ENCODE measurements at places on chromosomes 3 and 15. TPM values are rescaled to one million over a fixed set of nuclear protein-coding genes. Genes with fewer than 3 reads are reported as not detected.

DNA sequence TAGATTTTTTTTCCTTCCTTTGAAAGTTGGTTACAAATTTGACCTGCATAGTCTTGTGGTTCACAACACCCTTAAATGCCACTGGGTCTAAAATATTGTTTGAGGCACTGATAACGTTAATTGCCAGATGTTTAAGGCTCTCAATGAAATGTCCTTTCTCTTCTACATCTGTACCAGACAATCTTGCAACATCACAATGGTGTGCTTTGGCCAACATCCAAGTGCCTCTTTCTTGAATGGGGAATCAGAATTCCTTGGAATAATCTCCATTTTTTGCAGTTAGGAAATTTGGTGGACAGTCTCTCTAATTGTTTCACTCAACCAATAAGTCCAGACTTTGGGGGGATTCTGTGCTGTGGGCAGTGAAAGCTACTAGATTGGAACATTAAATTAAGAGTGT is 26.0 kb upstream of the PEX5L start:
- no peaks in the 10 kb centered on the region for H3K36me3 ChIP-seq
- H3K27ac ChIP-seq = no peak overlapping the region
- no peaks in the 10 kb centered on the region for H3K27me3 ChIP-seq

IL16 gene
- total RNA-seq = 1.0 TPM

LHFPL4 gene
- not detected for total RNA-seq

DNA sequence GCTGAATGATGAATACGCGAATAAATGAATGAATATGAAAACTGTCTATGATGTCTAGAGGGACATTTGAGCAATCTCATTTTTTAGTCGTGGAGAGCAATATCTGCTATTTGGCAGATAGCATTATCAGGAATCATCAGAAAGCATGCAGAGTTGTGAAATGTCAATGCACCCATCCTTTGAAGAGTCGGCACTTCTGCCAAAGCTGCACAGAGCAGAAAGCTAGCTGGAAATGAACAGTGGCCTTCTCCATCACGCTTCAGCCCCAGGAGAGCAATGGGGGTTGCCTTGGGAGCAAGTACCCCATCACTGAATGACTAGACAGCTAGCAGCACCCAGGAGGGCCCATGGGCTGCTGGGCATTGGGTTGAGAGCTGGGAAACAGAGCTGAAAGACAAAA is 69.1 kb upstream of the PROK2 start:
- no peak for DNase-seq
- no peaks in the 10 kb centered on the region for H3K4me1 ChIP-seq

- no peak overlapping the region for H3K4me3 ChIP-seq
- H3K27me3 ChIP-seq = peaks cover 8% of the 10 kb centered on the region
- no peaks in the 10 kb centered on the region for H3K4me1 ChIP-seq
- no peak overlapping the region for H3K27ac ChIP-seq
- DNase-seq = no peak
Observed at GRCh38 chr15:51310064-51310463, 28.3 kb downstream of the CYP19A1 start.

ITIH1 gene
- 0.31 TPM for total RNA-seq

DNA sequence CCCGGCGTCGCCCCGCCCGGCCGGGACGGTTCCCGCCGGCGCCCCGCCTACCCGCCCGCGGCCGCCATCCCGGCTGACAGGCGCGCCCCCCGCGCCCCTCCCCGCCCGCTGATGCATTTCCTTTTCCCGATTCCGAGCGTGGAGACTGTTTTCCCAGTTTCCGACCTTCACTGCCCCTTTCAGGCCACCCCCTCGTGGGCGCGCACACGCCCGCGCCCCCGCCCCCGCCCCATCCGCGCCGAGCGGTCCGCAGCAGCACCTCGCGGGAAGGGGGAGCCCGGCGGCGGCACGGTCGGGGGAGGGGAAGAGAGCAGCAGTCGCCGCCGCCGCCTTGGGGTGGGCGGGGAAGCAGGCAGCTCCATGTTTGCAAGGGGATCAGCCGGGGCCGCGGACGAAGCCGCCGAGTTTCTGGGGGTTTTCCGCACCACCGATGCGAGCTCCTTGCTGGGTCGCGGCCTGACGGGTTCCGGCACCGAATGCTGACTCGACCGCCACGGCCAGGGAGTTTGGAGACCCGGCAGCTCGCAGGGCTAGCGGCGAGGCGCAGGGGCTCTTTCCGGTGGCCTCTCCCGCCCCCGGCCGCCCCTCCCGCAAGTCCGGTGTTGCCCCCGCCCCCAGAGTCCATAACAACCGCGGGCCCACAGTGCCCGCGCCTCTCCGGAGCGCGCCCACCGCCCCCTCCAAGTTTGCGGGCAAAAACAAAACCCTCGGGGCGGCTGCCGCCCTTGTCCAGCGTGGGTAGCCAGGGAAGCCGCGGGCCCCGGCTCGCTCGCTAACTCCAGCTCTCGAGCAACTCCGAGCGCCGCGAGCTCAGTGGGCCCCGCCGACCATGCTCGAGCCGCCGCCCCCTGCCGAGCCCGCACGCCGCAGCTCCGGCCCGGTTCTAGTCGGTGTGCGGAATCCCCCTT is 3.2 kb upstream of the SIN3A start:
- H3K27me3 ChIP-seq = no peaks in the 10 kb centered on the region
- H3K4me3 ChIP-seq = peak overlapping the region; percentile 95
- H3K27ac ChIP-seq = peak overlapping the region; percentile 91
- DNase-seq = no peak
- H3K4me1 ChIP-seq = peaks cover 10% of the 10 kb centered on the region
- H3K36me3 ChIP-seq = peaks cover 3% of the 10 kb centered on the region

RGMA gene
- total RNA-seq = 0.62 TPM

CCDC39 gene
- not detected for total RNA-seq

DNA sequence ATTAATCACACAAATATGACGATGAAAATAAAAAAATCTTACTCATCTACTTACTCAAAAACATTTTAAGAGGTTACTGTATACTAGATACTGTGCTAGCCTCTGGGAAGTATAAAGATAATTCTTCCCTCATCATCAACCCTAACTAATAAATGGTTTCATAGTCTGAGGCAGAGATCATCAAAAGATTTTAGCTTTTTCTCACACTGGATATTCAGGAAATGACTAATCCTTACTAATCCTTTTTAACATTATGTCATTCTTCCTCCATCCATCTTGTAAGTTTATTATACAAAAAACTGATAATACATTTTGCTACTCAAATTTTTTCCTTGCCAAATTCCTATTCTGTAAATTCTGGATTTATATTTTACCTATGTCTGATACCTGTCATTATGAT is 29.7 kb downstream of the ACAD11 start:
- no peak for DNase-seq
- no peaks in the 10 kb centered on the region for H3K36me3 ChIP-seq
- no peak overlapping the region for H3K4me3 ChIP-seq
- H3K4me1 ChIP-seq = no peaks in the 10 kb centered on the region

DHFR2 gene
- total RNA-seq = 2.7 TPM

GRCh38 chr15:70435369-70435768 is 328.0 kb downstream of the UACA start:
- no peaks in the 10 kb centered on the region for H3K27me3 ChIP-seq
- peak overlapping the region; percentile 65 for H3K27ac ChIP-seq
- H3K4me3 ChIP-seq = no peak overlapping the region
- peaks cover 18% of the 10 kb centered on the region for H3K4me1 ChIP-seq
- no peak for DNase-seq

PIK3CB gene
- total RNA-seq = 73.9 TPM

THPO gene
- total RNA-seq = not detected

DNA sequence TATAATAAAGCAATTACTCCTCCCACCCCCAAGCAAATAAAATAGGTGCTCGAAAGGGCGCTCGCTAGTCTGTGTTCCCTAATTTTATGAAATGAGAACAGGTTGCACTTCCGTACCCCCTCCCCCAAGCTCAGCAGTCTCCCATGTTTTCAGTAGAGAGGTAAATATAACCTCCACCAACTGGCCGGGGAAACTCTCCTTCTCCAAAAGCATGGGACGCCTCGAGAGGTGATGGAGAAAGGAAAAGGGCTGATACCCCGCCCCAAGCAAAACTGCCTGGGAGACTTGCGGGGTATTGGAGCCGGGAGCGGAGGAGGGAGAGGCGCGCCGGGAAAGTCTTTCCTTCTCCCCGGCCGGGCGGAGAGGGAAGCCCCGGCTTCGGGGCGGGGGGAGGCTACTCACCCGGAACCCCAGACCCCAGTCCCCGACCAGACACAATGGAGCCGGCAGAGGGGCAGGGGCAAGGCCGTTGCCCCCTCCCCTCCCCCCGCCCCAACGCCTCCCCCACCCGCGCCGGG is 605 bp downstream of the DCUN1D1 start:
- H3K4me3 ChIP-seq = peak overlapping the region; percentile 90
- H3K4me1 ChIP-seq = peaks cover 17% of the 10 kb centered on the region
- no peaks in the 10 kb centered on the region for H3K36me3 ChIP-seq
- H3K27ac ChIP-seq = peak overlapping the region; percentile 90
- no peaks in the 10 kb centered on the region for H3K27me3 ChIP-seq
- no peak for DNase-seq

C3orf38 gene
- total RNA-seq = 14.3 TPM

GRCh38 chr3:16207031-16207430 is 32.6 kb downstream of the GALNT15 start:
- no peak overlapping the region for H3K4me3 ChIP-seq
- no peak for DNase-seq
- no peaks in the 10 kb centered on the region for H3K4me1 ChIP-seq
- H3K27me3 ChIP-seq = no peaks in the 10 kb centered on the region
- H3K27ac ChIP-seq = no peak overlapping the region

DNA sequence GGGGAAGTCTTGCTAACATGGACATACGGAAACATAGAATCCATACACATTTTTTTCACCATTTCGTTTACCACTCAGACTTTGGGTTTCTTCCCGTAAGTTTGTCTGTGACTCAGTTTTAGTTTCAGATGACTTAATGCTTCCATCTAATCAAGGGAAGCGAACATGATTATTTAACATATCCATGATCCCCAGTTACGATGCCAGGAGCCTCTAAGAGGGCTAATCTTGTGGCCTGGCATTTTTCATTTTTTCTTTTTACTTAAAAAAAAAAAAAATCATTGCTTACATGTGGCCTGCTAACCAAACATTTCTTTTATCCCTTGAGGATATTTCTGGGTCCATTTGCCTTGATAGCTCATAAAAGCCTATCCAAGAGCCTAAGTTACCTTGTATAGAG is 20.2 kb upstream of the PLOD2 start:
- H3K27ac ChIP-seq = 0 out of 2 replicates have a peak overlapping the region, but pooled peaks have one; percentile 6
- H3K27me3 ChIP-seq = no peaks in the 10 kb centered on the region
- no peak for DNase-seq
- H3K4me1 ChIP-seq = peaks cover 4% of the 10 kb centered on the region
- H3K36me3 ChIP-seq = no peaks in the 10 kb centered on the region
- H3K4me3 ChIP-seq = no peak overlapping the region

DNA sequence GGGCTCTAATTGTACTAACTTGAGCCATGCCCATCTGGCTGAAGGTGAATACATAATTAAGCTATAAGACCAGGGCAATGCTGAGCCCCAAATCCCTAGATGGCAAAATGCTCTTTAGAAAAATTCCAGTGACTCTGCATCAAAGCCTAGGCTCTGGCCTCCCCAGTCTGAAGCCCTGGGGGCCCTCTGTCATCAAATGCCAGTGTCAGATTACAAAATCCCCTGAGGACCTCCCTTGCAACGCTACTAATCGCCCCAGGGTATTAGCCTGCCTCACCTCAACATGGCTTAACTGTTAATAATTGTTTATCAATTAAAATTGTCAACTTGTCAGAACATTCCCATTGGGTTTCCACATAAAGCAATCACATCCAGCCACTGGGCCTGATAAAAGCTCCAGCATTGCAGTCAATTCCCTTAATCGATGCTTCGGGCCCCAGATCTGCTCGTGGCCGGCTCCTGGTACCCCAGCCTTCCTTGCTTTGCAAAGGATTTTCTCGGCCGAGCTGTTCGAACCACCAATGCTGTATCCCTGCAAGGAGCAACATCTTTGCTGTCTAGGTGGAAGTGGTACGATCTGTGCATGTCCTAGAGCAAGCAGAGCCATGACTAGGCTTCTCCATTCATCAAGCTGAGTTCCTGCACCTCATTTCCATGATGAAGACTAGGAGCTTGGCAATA is 151.7 kb downstream of the MEGF11 start:
- H3K4me1 ChIP-seq = no peaks in the 10 kb centered on the region
- DNase-seq = no peak
- no peaks in the 10 kb centered on the region for H3K36me3 ChIP-seq
- H3K4me3 ChIP-seq = no peak overlapping the region
- H3K27me3 ChIP-seq = no peaks in the 10 kb centered on the region

DNA sequence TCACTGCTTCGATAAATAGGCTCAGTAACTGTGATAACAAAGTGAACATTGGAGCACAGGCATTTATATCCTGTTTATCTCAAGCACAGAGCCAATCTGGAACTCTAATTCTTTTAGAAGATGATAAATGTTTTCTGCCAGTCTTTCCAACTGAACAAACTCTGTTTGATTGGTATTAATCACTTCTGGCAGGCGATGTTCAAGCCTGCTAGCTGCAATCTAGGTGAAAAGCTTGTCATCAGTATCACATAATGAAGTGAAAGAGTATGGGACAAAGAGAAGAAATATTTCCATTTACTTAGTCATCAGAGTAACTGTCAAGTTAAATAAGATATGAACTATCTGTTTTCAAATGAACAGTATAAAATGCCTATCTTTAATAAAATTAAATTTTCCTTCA is 577.3 kb downstream of the VGLL3 start:
- no peak for DNase-seq
- H3K27me3 ChIP-seq = no peaks in the 10 kb centered on the region
- H3K36me3 ChIP-seq = no peaks in the 10 kb centered on the region
- no peak overlapping the region for H3K27ac ChIP-seq

- H3K27ac ChIP-seq = no peak overlapping the region
- no peaks in the 10 kb centered on the region for H3K36me3 ChIP-seq
- no peak overlapping the region for H3K4me3 ChIP-seq
- H3K4me1 ChIP-seq = no peaks in the 10 kb centered on the region
- H3K27me3 ChIP-seq = no peaks in the 10 kb centered on the region
- no peak for DNase-seq
Observed at GRCh38 chr3:128254967-128255366, 101.7 kb downstream of the EEFSEC start.

RAB6B gene
- total RNA-seq = 49.2 TPM

DNA sequence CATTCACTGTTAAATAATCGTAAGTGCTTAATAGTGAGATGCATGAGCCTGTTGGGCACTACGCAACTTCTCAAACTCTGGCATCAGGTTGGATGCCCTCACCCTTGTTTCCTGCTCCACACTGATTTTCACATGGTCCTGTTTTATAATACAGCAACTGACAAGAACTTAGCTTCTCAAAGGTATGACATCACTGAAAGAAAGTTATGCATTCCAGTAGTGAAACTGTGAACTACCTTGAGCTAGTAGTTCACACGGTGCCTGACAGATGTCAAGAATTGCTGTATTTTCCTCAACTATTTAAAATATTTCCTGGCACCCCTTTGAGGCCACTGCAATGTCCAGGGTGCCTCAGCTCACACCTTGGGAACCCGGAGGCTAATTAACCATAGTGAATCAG is 327.5 kb downstream of the RORA start:
- H3K27me3 ChIP-seq = peaks cover 10% of the 10 kb centered on the region
- H3K4me1 ChIP-seq = no peaks in the 10 kb centered on the region
- H3K27ac ChIP-seq = no peak overlapping the region
- no peak overlapping the region for H3K4me3 ChIP-seq
- no peak for DNase-seq

- no peak for DNase-seq
- no peak overlapping the region for H3K4me3 ChIP-seq
- H3K27me3 ChIP-seq = no peaks in the 10 kb centered on the region
- no peak overlapping the region for H3K27ac ChIP-seq
- no peaks in the 10 kb centered on the region for H3K36me3 ChIP-seq
Observed at GRCh38 chr3:187473778-187474406, 105.7 kb downstream of the RTP4 start.

MYO1E gene
- 161 TPM for total RNA-seq

POLR2H gene
- 156 TPM for total RNA-seq
